ENCODE measurements at places on chromosomes 11 and 22. TPM values are rescaled to one million over a fixed set of nuclear protein-coding genes. Genes with fewer than 3 reads are reported as not detected.

Gene GUCY1A2
- total RNA-seq = under 0.01 TPM

Gene STK33
- total RNA-seq = 0.72 TPM

Gene DSCAML1
- total RNA-seq = not detected

Gene CXCR5
- total RNA-seq = not detected

Gene KDM4D
- total RNA-seq = 0.88 TPM

Gene TNNT3
- total RNA-seq = not detected

Gene RASD2
- under 0.01 TPM for total RNA-seq

Gene IGLL5
- total RNA-seq = not detected

Gene SLC25A45
- 4.1 TPM for total RNA-seq

Gene H19
- total RNA-seq = 9.4 TPM

Gene GLYATL1
- not detected for total RNA-seq
